ENCODE measurements at places on chromosomes 4 and X.

- DNase-seq, result no peak
Observed at GRCh38 chr4:32117693-32118092, 1397.5 kb downstream of the PCDH7 start.

DNA sequence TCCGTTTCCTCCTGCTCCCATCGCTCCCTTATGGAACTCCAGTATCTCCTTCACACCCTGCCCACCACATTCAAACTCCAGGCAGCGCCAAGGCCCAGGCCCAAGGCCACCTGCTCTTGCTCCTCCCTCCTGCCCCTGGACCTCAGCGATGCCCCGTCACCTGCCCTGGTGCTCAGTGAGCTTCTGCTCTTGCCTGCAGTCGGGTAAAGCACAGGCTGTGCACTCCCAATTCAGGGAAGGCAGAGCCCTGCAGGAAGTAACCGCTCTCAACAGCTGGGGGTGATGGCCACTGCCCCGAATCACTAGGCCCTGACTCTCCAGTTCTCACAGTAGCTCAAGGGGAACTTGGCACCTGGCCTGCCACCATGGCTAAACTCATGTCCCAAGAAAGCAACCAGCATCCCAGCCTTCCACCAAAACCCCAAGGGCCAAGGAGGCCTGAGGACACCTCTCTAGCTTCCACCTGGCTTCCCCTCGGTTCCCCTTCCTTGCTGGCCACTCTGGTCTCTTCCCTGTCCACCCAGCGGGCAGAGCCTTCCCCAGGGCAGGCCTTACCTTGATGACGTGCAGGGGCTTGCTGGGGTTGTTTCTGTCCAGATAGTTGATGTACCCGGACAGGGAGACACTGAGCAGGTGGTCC lies 29.3 kb downstream of the WDR1 start:
- no peak for DNase-seq

DNA sequence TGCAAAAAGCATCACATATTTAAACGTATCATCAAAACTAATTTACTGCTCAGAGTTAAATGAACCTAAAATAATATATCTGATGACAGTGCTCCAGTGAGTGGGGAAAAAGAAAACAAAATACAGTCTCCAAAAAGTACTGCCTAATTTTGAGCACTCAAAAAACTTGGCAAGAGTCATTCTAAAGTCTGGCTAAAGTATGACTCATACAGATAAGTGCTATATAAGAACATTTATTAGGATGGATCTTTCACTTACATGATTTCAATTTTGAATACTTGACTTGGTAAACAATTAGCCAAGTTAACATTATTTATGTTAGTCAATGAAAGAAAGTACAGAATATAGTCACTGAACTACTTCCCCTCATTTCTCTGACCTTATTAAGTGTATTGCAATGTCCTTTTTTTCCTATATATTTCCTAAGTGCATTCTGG lies 27.2 kb downstream of the FBXO8 start:
- no peak for DNase-seq

DNA sequence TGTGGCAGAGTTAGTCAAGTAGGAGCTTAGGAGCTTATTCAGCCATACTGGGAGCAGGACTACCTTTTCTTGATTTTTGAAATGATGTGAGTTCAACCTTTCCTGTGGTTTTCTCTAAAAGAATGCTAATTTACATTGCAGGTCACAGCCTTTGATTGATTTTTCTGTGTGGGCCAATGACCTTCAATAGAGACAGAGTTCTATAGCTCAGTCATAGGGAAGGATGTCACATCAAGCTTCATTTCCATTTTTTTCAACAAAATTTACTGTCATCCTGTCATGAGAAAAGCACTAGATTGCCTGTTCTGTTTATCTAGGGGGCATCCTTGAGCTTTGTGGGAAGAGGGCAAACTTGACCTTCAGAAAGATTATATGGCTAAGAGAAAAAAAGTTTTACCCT lies 448.7 kb downstream of the MID1IP1 start:
- DNase-seq, result no peak

DNA sequence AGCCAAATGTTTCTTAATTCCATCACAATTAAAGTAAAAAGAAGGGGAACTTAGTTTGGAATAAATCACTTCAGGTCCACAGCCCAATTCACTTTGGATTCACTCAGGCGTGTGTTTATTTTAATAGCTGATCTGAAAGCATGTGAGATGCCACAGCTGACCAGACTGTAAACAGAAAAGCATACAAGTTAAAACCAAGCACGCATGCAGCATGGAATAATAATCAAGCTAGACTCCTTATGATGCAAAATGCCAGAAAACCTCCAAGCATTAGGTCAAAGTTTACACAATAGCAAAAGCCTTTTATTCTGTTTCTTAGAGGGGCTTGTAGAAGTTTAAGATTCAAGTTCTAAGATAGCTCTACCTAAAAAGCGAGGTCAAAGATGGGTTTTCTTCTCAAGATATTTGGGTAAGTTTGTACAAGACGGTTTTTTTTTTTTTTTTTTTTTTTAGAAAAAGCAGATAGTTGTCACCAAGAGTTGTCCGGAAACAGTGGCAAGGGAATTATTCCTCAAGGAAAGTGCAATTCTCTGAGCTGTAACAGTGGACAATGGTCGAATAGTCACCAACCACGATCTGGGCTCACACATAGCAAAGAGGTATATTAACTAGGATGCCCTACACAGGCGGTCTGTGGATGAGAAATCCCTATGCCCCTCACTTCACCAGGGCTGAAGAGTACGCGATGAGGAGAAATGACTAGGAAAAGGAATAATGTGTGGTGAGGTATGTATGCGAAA lies 763 bp upstream of the PRRG1 start:
- DNase-seq, result no peak

DNA sequence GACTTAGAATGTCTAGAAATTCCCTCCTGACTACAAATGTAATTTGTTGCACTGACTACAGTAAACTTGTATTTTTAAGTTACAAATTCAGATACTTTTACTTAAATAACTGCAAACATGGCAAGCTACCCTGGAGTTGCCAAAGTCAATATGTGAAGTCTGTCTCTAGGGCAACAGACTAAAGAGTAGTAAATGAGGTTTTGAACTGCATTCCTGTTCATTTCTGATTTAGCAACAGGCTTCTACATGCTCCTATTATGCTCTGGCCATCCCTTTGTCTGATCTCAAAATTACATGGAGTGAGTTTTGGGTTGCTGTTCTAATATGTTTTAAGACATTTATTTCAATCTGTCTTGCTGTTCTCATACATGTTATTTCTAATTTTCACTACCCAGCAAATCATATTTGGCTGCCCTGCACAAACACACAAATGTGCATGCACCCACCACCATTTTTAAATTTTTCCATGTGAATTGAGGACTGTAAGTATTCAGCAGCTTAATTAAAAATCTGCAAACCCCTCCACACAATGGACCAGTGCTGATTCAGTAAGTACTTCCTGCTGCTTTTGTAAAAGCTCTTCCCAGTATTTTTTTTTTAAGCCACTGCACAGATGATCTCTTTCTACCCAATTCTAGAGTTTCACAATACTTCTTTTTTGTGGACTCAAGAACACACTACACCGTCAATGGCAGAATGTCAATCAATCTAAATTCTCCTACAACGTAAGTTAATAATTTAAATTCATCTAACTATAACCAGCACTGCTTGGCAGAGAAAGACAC lies 26.7 kb downstream of the SH3RF1 start:
- DNase-seq, result no peak

DNA sequence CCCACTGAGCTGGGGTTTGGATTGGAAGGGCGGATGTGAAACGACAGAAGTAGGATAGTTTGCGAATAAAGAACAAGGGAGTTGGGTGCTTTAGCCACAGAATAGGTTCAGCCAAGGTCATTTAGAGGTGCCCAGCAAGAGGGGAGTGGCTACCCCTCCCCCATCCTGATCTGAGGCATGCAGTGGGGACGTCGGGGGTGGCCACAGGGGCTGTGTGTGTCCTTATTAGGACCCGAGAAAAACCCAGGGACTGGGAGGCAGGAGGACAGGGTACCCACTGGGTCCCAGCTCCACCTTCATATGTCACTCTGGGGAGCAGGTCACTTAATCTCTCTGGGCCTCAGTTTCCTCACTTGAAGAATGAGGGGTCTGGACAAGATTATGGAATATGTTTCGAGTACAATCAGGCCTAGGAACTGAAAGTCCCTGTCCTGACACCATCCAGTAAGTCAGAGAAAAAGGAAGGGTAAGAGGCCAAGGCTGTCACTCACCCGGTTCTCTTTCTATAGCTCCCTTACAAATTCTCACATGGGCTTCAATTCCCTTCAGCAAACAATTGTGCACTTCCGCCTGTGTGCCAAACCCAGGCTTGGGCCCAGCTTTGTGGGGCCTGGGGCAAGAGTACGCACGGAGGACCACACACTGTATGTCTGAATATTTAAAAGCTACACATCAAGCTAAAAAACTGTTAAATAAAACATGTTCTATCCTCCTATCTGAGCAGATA lies 4.2 kb upstream of the NYX start:
- DNase-seq, result no peak

DNA sequence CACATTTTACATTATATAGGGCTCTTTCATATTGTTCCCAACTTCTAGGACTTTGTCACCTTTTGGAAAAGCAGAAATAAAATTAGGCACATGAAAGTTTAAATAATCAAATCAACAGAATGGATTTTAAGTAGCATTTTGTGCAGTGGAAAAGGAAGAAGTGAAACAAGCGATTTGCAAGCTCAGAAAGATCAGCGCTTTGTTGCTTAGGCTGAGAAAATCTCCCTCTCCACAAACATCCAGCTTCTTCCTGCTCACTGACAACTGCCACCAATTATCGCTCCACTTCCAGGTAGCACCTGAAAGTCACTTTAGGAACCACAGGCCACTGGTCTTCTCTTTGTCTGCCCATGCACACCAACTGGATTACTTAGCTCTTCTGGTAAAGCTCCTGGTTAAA lies 2.0 kb upstream of the PDK3 start:
- DNase-seq, result no peak

DNA sequence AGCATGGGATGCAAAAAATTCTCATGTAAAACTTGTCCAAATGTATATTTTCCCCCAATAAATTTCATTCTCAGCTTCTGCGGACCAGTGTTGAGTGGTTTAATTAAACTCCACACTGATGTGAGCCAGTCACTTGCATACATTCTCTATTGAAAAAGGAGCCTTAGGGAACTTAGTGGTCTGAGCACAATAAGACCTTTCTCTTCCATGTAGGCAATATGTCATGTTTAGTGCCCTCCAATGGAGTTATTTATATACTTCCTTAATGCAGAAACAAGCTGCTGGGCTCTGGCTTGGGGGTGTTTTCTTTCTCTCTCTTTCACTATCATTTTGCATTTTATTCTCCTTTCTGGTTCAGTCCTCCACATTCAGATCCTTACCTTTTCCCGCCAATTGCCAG lies 196.9 kb downstream of the ANAPC10 start:
- DNase-seq, result no peak

DNA sequence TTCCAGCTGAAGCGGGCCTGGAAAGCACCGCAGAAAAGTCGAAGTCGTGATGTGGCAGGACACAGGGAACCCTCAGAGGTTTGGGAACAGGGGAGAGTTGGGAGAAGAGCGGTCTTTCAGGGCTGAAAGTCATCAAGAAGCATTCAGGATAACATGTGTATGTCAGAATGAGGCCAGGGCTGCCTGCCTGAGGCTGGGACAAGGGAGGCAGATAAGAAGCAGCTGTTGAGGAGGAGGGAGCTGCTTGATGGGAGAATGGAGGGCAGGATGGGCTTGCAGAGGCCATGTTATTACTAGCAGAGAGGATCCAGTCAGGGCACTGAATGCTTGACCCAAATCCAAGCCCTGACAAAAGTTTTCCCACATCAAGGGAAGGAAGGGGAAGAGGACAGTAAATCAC lies 132.0 kb downstream of the ATG4A start:
- peak; percentile 67 for DNase-seq

DNA sequence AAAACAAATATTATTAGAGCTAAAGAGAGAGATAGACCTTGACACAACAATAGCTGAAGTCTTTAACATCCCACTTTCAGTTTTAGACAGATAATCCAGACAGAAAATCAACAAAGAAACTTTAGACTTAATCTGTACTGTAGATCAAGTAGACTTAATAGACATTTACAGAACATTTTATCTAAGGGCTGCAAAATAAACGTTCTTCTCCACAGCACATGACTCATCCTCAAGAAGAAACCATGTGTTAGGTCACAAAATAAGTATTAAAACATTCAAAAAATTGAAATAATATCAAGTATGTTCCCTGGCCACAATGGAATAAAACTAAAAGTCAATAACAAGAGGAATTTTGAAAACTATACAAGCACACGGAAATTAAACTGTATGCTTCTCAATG lies 1510.3 kb upstream of the PCDH10 start:
- no peak for DNase-seq

DNA sequence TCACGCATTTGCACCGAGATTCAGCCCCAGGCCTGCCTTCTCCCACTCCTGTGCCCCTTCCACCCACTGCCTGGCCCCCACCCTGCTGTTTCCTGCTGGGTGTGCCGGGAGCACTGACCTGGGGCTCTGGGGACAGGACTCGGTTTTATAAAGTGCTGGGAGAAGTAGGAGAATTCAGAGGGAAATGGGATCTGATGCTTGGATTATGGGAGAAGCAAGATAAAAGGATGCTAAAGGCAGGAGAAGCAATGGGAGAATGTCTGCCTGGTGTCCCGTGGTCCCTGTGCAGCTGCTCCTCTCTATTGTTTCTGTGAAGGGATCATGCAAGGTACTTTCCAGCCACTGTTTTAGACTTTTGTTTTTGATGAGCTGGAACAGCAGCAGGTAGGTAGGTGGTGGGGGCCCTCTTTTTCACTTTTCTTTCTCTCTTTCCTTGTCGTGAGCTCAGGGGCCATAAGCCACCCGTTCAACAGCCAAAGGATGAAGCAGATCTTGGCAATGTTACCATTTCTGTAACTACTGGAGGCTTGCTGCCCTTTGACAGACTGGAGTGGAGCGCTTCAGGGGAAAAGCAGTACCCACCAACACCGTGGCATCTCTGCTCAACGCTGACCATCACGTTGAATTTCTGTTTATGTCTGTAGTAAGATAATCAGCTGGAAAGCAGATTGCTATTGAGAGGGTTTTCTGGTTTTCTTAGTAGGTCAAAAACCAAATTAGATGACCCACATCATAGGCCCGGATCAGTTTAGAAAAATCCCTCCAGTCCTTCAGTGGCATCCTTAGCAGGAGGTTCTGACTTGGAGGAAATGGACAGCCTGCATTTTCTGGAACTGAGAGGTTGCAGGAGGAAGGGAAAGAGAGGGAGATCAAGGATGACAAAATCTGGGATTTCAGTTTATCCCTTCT lies 63.8 kb upstream of the ENPP6 start:
- DNase-seq, result no peak

GRCh38 chrX:68299898-68300297 lies 133.4 kb downstream of the OPHN1 start:
- no peak for DNase-seq

- no peak for DNase-seq
Observed at GRCh38 chr4:174147863-174148262, 135.6 kb downstream of the FBXO8 start.

DNA sequence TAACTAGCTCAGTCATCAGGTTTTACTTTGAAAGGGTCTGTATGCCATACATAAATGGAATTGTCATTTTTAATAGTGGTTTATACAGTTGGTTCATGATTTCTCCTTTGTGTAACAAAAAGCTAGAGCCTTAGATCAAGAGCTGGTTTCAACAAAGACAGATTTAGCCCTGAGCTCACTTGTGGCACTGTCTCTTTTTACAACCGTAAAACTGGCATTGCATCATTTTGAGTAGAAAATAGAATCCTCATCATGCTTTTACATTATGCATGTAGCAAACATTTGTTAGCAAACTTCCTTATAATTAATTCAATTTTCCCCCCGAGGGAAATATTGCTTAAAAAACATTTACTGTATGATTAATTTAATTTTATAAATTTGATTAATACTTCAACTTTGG lies 1871.5 kb downstream of the ARAP2 start:
- no peak for DNase-seq
